ENCODE measurements at places on chromosomes 6 and 20. TPM values are rescaled to one million over a fixed set of nuclear protein-coding genes. Genes with fewer than 3 reads are reported as not detected.

DNA sequence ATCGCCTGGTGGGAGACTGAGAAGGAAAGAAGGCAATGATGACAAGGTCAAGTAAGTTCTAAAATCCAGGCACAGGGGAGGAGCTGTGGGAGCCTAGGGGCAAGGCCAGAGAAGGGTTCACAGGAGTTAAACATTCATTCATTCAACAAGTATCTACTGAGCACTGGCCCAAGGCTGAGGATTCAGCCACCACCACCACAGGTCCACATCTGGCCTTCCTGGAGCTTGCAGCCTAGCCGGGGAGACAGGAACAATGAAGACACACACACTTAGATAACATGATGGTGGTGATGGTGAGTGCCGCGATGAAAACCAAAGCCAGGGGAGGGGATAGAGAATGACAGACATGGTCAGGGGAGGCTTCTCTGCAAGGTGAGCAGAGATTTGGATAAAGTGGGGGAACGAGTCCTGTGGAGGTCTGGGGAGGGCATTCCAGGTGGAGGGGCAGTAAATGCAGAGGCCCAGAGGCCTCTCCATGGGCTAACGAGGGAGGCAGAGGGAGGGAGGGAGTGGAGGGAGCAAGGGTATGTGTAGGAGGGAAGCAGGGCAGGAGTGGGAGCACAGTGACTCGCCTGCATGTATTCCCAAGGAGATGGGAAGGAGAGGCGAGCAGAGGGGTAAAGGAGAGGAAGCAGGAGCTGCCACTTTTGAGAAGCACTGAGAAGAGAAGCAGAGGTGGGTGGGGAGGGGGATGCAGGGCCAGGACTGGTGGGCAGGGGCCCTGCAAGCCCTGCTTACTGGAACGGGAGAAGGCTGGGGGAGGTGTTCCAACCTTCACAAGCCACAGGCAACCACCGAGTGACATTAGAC, 10.5 kb upstream of the RSPO4 start:
- peaks cover 2% of the 10 kb centered on the region for H3K27me3 ChIP-seq

DNA sequence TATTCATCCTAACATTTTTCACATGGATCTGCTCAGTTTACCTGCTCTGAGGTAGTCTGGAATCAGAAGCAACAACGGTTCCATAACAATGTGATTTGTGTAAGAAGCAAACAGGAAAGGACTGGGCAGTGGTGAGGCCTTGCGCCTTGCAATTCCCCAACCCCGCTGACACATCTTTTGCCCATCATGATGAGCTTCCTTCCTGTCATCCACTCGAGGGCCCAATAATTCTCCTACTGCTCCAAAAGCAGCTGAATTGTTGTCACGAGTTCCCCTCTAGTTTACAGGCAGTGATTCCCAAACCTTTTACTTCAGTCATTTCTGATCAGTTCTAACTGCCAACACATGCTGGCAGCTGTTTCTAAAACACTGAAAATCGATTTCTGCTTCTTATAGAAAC, 22.9 kb downstream of the STX7 start:
- H3K27me3 ChIP-seq, result no peaks in the 10 kb centered on the region
- no peak overlapping the region for H3K27ac ChIP-seq
- peaks cover 12% of the 10 kb centered on the region for H3K4me1 ChIP-seq
- no peak overlapping the region for H3K4me3 ChIP-seq
- H3K36me3 ChIP-seq, result peaks cover 14% of the 10 kb centered on the region

CEP250 gene
- total RNA-seq, result 56.0 TPM

DNA sequence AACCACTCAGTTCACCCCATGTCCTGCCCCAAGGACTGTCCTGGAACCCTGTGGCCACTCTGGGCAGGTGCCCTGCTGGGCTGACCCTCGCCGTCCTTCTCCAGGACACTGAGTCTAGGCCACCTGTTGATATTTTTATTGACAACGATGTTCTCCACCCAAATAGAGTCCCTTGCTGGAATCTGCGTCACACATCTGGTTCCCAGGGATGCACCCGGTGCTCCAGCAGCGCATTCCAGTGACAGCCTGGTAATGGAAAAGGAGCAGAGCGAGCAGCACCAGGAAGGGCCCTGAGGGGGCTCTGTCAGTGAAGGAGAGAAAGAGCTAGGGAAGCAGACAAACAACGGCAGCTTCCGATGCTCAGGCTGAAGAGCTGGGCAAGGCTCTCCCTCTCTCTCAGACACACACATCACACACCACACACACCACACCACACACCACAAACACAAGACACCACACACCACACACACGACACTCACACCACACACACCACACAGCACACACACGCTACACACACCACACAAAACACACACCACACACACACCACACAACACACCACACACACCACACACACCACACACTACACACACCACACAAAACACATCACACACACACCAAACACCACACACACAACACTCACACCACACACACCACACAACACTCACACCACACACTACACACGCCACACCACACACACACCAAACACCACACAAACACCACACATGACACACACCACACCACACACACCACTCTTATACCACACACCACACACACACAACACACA, 117.9 kb upstream of the THBS2 start:
- no peak overlapping the region for H3K27ac ChIP-seq
- peak; percentile 3 for DNase-seq
- H3K36me3 ChIP-seq, result no peaks in the 10 kb centered on the region
- no peak overlapping the region for H3K4me3 ChIP-seq
- H3K4me1 ChIP-seq, result no peaks in the 10 kb centered on the region

PTP4A1 gene
- 54.7 TPM for total RNA-seq

DNA sequence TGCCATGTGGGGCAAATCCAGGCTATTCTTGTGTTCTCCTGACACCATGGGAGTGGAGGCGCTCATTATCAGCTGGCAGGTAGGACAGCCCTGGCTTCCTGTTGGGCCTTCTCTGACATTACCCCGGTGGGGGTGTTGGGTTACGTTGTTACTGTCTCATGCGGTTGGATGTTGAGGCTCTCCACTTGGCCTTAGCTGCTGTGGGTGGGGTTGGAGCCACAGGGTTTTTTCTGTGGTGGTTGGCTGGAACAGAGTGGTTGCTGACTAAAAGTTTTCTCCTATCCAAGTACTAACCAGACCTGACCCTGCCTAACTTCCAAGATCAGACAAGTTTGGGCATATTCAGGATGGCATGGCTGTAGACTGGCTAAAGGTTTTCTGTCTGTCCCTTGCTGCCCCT, 20.2 kb downstream of the RIPK1 start:
- H3K36me3 ChIP-seq, result peaks cover 33% of the 10 kb centered on the region
- no peaks in the 10 kb centered on the region for H3K27me3 ChIP-seq
- peak overlapping the region; percentile 31 for H3K27ac ChIP-seq
- no peak overlapping the region for H3K4me3 ChIP-seq
- peaks cover 5% of the 10 kb centered on the region for H3K4me1 ChIP-seq

LZTS3 gene
- 1.4 TPM for total RNA-seq

DNA sequence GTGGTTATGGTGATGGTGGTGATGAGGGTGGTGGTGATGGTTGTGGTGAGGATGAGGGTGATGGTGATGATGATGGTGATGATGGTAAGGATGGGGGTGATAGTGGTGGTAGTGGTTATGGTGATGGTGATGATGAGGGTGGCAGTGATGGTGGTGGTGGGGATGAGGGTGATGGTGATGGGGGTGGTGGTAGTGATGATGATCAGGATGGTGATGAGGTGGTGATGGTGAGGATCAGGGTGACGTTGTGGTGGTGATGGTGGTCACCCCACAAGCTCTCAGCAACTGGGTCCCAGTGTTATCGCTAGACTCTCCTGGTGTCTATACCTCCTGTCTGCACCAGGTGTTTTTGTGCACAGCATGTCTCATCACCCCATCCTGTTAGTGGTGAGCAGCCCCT, 85.0 kb downstream of the TMEM242 start:
- peaks cover 30% of the 10 kb centered on the region for H3K27me3 ChIP-seq
- peaks cover 11% of the 10 kb centered on the region for H3K4me1 ChIP-seq
- peaks cover 1% of the 10 kb centered on the region for H3K36me3 ChIP-seq
- DNase-seq, result no peak
- no peak overlapping the region for H3K4me3 ChIP-seq
- no peak overlapping the region for H3K27ac ChIP-seq

JAG1 gene
- 0.41 TPM for total RNA-seq

KLHDC3 gene
- total RNA-seq, result 64.0 TPM

- no peak for DNase-seq
- no peaks in the 10 kb centered on the region for H3K27me3 ChIP-seq
Measured at GRCh38 chr6:39193201-39193791, 36.0 kb downstream of the KCNK5 start.

DNAH8 gene
- not detected for total RNA-seq

GRCh38 chr6:154448448-154449096, 61.9 kb downstream of the CNKSR3 start:
- no peaks in the 10 kb centered on the region for H3K4me1 ChIP-seq
- no peak overlapping the region for H3K27ac ChIP-seq
- H3K27me3 ChIP-seq, result no peaks in the 10 kb centered on the region
- DNase-seq, result no peak
- H3K4me3 ChIP-seq, result no peak overlapping the region

DNA sequence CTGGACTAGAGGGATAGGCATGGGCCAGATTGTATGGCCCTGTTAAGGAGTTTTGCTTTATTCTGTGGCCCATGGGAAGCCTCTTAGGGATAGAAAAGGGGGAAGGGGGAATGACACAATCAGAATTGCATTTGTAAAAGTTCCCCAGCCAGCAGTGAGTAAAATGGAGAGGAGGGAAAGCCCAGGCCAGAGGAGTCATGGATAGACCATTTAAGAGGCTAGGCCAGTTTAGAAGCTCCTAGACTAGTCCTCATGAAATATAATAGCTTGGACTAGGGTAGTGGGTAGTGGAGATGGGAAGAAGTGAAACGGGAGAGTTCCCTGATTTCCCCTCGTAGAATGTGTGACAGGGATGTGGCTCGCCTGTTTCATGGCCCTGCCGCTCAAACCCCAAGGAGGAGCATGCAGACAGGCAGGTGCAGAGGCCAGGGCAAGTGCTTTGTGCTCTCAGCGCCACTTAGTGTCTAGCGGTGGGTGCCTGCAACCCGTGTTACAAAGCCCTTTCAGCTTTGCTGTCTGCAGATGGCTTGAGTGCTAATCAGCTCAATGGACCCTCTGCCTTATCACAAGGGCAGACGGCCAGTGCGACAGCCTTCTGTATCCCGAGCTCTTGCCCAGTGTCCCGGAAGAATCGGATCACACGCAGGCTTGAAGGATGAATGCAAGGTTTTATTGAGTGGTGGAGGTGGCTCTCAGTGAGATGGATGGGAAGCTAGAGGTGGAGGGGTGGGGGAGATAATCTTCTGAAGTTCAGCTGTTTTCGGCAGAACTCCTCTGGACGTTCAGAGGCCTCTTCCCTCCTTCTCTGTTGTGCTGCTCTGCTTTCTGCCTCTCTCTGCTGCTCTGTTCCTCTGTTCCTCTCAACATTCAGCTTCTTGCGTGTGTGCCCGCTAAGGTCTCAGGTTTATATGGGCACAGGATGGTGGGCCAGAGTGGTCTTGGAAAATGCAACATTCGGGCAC, 141.1 kb downstream of the CEP57L1 start:
- H3K4me1 ChIP-seq, result peaks cover 13% of the 10 kb centered on the region
- no peaks in the 10 kb centered on the region for H3K36me3 ChIP-seq
- no peak overlapping the region for H3K4me3 ChIP-seq

GRCh38 chr6:75094614-75095200, 111.1 kb downstream of the COL12A1 start:
- no peaks in the 10 kb centered on the region for H3K4me1 ChIP-seq
- H3K27me3 ChIP-seq, result no peaks in the 10 kb centered on the region
- no peaks in the 10 kb centered on the region for H3K36me3 ChIP-seq
- no peak overlapping the region for H3K27ac ChIP-seq
- no peak overlapping the region for H3K4me3 ChIP-seq

- H3K36me3 ChIP-seq, result no peaks in the 10 kb centered on the region
- no peak for DNase-seq
- peaks cover 27% of the 10 kb centered on the region for H3K27me3 ChIP-seq
- no peak overlapping the region for H3K27ac ChIP-seq
- peaks cover 9% of the 10 kb centered on the region for H3K4me1 ChIP-seq
- H3K4me3 ChIP-seq, result no peak overlapping the region
Measured at GRCh38 chr6:105869835-105870440, 216.2 kb upstream of the PRDM1 start.

DNA sequence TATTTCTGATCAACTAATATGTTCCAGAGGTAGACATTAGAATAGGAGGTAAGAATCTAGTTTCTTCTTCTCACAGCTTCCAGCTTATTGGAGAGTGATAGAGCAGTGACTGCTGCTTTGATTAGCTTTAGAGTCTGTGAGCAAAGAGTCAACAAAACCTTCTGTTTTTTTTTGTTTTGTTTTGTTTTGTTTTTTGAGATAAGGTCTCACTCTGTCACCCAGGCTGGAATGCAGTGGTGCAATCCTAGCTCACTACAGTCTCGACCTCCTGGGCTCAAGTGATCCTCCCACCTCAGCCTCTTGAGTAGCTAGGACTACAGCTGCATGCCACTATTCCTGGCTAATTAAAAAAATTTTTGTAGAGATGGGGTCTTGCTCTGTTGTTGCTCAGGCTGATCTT, 39.3 kb downstream of the TSBP1 start:
- H3K27me3 ChIP-seq, result no peaks in the 10 kb centered on the region
- H3K27ac ChIP-seq, result no peak overlapping the region
- H3K4me3 ChIP-seq, result no peak overlapping the region
- no peaks in the 10 kb centered on the region for H3K4me1 ChIP-seq
- no peaks in the 10 kb centered on the region for H3K36me3 ChIP-seq

GRCh38 chr6:41818271-41819054, 31.0 kb downstream of the TOMM6 start:
- no peaks in the 10 kb centered on the region for H3K4me1 ChIP-seq
- no peaks in the 10 kb centered on the region for H3K27me3 ChIP-seq
- H3K4me3 ChIP-seq, result no peak overlapping the region
- H3K27ac ChIP-seq, result no peak overlapping the region
- H3K36me3 ChIP-seq, result no peaks in the 10 kb centered on the region
- no peak for DNase-seq

- no peak overlapping the region for H3K4me3 ChIP-seq
- DNase-seq, result no peak
- no peaks in the 10 kb centered on the region for H3K27me3 ChIP-seq
- no peaks in the 10 kb centered on the region for H3K36me3 ChIP-seq
- H3K4me1 ChIP-seq, result no peaks in the 10 kb centered on the region
- H3K27ac ChIP-seq, result no peak overlapping the region
Measured at GRCh38 chr6:68758559-68758958, 123.5 kb downstream of the ADGRB3 start.

DNA sequence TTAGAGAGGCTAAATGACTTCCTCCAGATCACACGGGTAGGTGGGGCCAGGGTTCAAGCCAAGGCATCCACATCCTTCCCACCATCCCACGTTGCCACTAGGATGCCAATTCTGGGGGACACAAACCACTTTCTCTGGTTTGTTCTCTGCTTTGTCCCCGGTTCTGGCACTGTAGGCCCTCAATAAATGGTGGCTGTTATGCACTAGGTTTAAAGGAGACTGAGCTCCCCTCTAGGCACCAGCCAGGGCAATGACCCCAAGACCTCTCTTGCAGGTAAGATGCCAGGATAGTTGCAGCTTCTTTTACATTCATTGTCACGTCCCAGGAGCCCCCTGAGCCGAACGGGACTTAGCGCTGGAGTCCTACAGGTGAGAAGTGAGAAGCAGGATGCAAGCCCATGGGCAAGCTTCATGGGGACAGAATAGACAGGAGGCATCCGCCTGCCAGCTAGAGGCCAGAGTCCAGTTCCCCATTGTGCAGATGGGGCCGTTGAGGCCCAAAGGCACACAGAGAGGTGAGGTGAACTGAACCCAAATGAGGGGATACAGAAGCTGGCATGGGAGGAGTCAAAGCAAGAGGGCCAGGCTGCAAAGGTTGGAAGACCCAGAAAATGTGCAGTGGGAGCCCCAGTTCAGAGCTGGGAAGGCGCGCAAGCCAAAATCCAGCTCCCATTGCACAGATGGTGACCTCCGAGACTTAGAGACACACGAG, 677 bp downstream of the PXMP4 start:
- no peaks in the 10 kb centered on the region for H3K27me3 ChIP-seq
- H3K36me3 ChIP-seq, result no peaks in the 10 kb centered on the region
- peak overlapping the region; percentile 91 for H3K4me3 ChIP-seq
- peak; percentile 12 for DNase-seq
- peak overlapping the region; percentile 89 for H3K27ac ChIP-seq
- peaks cover 14% of the 10 kb centered on the region for H3K4me1 ChIP-seq

Measured in activated CD8-positive, alpha-beta T cell treated with anti-CD3 and anti-CD28 coated beads for 36 hours (primary cell).